ENCODE measurements at places on chromosomes 3 and 15. TPM values are rescaled to one million over a fixed set of nuclear protein-coding genes. Genes with fewer than 3 reads are reported as not detected.
A peak's percentile ranks its signal among the peaks of the same experiment; 100 is the strongest.

SEMA3G gene
- 0.28 TPM for total RNA-seq

AGTR1 gene
- not detected for total RNA-seq

DNA sequence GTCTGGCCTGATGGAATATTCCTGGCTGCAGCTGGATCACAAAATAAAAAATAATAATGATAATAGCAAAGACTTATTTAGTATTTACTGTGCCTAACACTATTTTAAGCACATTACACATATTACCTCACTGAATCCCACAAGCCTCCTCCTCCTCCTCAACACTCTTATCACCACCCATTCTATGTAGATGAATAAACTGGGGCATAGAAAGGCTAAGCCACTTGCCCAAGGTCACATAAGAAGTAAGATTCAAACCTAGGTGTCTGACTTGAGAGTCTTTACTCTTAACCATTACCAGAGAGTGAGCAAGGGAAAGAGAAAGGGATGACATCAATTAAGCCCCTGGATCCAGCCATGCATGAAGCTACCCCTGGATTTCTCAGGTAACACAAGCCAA, 493.1 kb downstream of the SHQ1 start:
- H3K36me3 ChIP-seq, result no peaks in the 10 kb centered on the region
- peaks cover 2% of the 10 kb centered on the region for H3K4me1 ChIP-seq
- DNase-seq, result no peak

GRCh38 chr3:79247725-79248043, 520.1 kb downstream of the ROBO1 start:
- H3K4me3 ChIP-seq, result no peak overlapping the region
- no peaks in the 10 kb centered on the region for H3K4me1 ChIP-seq
- no peaks in the 10 kb centered on the region for H3K36me3 ChIP-seq
- H3K27ac ChIP-seq, result no peak overlapping the region
- H3K27me3 ChIP-seq, result no peaks in the 10 kb centered on the region

GRCh38 chr3:42914771-42915515, 9.0 kb downstream of the ZNF662 start:
- H3K4me1 ChIP-seq, result no peaks in the 10 kb centered on the region
- no peak for DNase-seq
- H3K36me3 ChIP-seq, result peaks cover 12% of the 10 kb centered on the region
- H3K27ac ChIP-seq, result no peak overlapping the region

KIF7 gene
- total RNA-seq, result 0.55 TPM

- peak overlapping the region; percentile 32 for H3K4me3 ChIP-seq
- H3K4me1 ChIP-seq, result peaks cover 83% of the 10 kb centered on the region
- H3K36me3 ChIP-seq, result peaks cover 37% of the 10 kb centered on the region
- DNase-seq, result peak; percentile 96
Measured at GRCh38 chr15:92917598-92918407, 17.7 kb downstream of the CHD2 start.

GRCh38 chr3:112640276-112640929, 540 bp downstream of the CCDC80 start:
- H3K4me1 ChIP-seq, result peaks cover 32% of the 10 kb centered on the region
- H3K27ac ChIP-seq, result no peak overlapping the region
- no peak overlapping the region for H3K4me3 ChIP-seq

- no peak overlapping the region for H3K4me3 ChIP-seq
- H3K27me3 ChIP-seq, result no peaks in the 10 kb centered on the region
- no peaks in the 10 kb centered on the region for H3K36me3 ChIP-seq
- peaks cover 17% of the 10 kb centered on the region for H3K4me1 ChIP-seq
Measured at GRCh38 chr15:99736702-99737101, 3.5 kb upstream of the LYSMD4 start.

CASR gene
- total RNA-seq, result not detected

DNA sequence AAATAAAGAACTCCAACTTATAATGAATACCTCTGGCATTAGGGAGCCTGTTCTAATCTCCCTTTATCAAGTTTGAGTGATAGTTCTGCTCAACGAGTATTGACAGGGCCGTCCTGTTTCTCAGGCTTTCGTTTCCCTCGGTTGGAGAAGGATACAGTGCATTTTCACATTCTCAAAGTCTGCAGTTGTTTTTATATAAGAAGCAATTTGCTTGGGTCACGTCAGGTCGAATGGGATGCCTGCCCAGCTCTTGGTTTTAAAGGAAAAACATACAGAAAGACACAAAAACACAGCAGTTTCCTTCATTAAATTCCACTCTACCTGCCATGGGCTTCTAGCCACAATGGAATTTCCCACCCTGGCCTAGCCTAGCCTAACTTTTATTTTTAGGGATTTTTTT, 366.3 kb downstream of the TIGIT start:
- DNase-seq, result no peak
- H3K4me1 ChIP-seq, result no peaks in the 10 kb centered on the region
- H3K27me3 ChIP-seq, result no peaks in the 10 kb centered on the region
- no peak overlapping the region for H3K27ac ChIP-seq

- H3K27ac ChIP-seq, result no peak overlapping the region
- H3K27me3 ChIP-seq, result peaks cover 2% of the 10 kb centered on the region
- no peak for DNase-seq
Measured at GRCh38 chr3:57958642-57959422, 49.4 kb upstream of the FLNB start.

- H3K27me3 ChIP-seq, result no peaks in the 10 kb centered on the region
- H3K27ac ChIP-seq, result no peak overlapping the region
- H3K4me1 ChIP-seq, result peaks cover 6% of the 10 kb centered on the region
- DNase-seq, result no peak
Measured at GRCh38 chr3:71152892-71153265, 430.6 kb downstream of the FOXP1 start.

DNA sequence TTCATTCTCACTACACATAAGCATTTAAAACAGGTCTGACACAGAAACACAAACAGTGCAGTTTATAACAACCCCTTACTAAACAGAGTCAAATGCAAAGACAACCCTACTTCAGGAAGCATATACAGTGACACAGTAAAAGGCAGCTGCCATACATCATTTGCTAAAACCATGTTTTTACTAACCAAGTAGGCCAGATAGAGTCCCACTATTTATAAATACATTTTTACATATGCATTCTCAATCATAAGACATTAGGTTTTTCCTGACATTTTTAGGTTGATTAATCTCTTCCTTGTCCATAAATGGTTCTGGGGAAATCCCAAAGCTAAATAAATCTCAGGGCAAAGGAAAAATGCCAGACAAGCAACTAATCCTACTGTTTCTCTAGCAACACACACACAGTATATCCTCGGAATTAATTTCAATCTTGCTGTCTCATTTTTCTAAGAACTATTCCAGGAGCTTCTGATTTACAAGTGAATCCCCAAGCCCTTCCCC, 39.0 kb downstream of the CHAC1 start:
- H3K4me3 ChIP-seq, result no peak overlapping the region
- H3K36me3 ChIP-seq, result peaks cover 45% of the 10 kb centered on the region
- H3K27ac ChIP-seq, result no peak overlapping the region
- no peak for DNase-seq
- H3K4me1 ChIP-seq, result peaks cover 3% of the 10 kb centered on the region
- H3K27me3 ChIP-seq, result no peaks in the 10 kb centered on the region

DNA sequence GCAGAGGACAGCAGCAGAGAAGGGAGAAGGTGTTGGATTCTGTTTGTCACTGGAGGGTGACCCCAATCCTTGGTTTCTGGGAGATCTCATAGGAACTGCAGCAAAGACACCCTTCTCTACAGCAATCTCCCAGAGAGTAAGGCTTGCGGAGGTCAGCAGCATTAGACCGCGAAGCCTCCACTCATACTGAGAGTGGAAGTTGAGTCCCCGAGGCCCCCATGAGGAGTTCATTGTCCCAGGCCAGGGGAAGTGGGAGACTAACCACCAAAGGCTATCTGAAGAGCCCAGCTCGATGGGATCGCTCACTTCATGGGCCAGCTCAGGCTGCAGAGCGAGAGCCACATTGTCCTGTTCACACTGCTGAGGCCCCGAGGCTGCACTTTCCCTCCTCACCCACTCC, 44.6 kb downstream of the GLDN start:
- peaks cover 2% of the 10 kb centered on the region for H3K4me1 ChIP-seq
- H3K27ac ChIP-seq, result no peak overlapping the region
- H3K27me3 ChIP-seq, result peaks cover 22% of the 10 kb centered on the region
- no peak overlapping the region for H3K4me3 ChIP-seq
- H3K36me3 ChIP-seq, result no peaks in the 10 kb centered on the region

GRCh38 chr3:87478716-87479115, 202.3 kb upstream of the POU1F1 start:
- no peaks in the 10 kb centered on the region for H3K4me1 ChIP-seq
- no peaks in the 10 kb centered on the region for H3K36me3 ChIP-seq
- H3K27me3 ChIP-seq, result no peaks in the 10 kb centered on the region
- no peak for DNase-seq
- no peak overlapping the region for H3K4me3 ChIP-seq

GRCh38 chr15:38316311-38316710, 63.7 kb downstream of the SPRED1 start:
- no peak overlapping the region for H3K27ac ChIP-seq
- H3K27me3 ChIP-seq, result peaks cover 53% of the 10 kb centered on the region
- no peaks in the 10 kb centered on the region for H3K4me1 ChIP-seq
- H3K36me3 ChIP-seq, result no peaks in the 10 kb centered on the region

DNA sequence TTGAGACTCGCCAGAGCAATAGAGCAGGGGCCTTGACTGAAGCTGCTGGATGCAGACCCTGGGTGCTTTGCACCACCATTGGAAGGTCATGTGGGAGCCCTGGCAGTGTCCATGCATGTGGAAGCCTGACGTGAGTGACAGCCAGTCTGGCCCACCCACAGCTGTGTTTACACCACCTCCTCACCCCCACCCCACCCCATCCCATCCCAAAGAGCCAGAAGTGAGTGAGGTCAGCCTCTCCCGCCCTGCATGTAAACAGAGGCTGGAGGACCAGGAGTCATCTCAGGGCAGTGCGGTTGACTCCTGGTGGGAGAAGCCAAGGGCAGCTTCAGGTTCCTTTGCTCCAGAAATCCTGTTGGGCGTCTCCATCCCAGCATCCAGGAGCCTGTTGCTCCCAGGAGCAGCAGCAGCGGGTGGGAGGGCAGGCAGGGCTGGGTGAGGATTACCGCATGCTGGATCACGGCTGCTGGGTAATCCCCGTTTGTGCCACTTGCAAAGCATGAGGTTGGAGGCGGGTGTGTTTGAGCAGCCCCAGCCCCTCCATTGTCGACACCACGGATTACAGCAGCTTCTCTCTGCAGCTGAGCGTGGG, 44.6 kb downstream of the CORO2B start:
- H3K4me1 ChIP-seq, result no peaks in the 10 kb centered on the region
- no peak for DNase-seq
- H3K36me3 ChIP-seq, result no peaks in the 10 kb centered on the region
- H3K27me3 ChIP-seq, result peaks cover 28% of the 10 kb centered on the region
- H3K27ac ChIP-seq, result no peak overlapping the region

DNA sequence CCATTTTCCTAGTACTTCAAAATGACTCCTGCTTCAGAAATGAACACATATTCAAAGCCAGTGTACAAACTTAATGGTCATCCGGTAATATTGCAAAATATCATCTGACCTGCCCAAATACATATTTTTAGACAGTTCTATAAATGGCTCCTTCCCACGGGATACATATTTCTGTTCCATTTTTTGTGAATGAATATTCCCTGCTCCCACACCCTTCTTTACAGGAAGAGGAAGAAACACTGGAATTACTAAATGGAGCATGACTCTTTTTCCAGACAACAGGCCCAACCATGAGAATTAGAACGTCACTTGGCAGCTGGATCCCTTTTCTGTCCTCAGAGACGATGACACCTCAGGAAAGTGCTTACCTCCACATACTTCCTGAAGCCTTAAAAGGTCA, 38.0 kb upstream of the CBLB start:
- peaks cover 12% of the 10 kb centered on the region for H3K36me3 ChIP-seq
- no peak overlapping the region for H3K27ac ChIP-seq
- no peaks in the 10 kb centered on the region for H3K27me3 ChIP-seq
- DNase-seq, result no peak

DNA sequence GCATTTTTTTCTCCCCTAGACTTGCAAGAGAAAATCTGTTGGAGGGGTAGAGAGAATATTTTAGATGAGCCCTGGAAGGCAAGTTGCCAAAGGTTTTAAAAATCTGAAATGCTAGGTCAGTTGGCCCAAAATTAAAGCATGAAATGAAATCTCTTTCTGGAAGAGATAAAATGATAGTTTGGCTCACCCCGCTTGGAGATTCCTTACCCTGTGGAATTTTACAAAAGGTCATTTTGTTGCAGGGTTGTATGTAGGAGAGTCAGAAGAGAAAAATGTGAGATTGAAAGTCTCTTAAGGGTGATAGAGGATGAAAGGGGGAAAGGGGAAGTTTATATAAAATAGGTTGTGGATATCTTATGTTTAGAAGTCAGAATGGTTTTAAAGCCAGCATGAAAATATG, 277.8 kb downstream of the CD47 start:
- DNase-seq, result no peak
- peaks cover 10% of the 10 kb centered on the region for H3K36me3 ChIP-seq
- H3K4me1 ChIP-seq, result peaks cover 13% of the 10 kb centered on the region
- H3K4me3 ChIP-seq, result no peak overlapping the region

- no peak for DNase-seq
- no peaks in the 10 kb centered on the region for H3K4me1 ChIP-seq
- no peaks in the 10 kb centered on the region for H3K36me3 ChIP-seq
- no peaks in the 10 kb centered on the region for H3K27me3 ChIP-seq
Measured at GRCh38 chr15:53133255-53133850, 343.2 kb upstream of the ONECUT1 start.

ZNF662 gene
- total RNA-seq, result 0.47 TPM

PLSCR5 gene
- total RNA-seq, result not detected

DNA sequence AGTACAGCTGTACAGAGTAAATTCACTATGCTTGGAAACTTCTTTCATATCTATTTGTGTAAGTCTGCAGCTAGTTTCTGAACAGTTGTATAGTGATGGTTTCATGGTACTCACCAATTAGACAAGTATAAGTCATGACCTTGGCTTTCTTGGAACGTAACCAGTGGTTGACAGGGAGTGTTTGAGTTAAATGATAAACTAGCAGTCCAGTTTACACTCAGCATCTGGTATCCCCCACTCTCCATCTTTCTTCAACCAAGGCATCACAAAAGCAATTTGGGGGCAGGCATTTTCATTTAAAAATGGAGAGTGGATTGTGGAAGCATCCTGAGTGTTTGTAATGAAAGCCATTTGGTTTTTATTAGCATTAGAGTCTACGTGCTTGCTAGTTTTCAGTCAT, 26.0 kb downstream of the MME start:
- no peak for DNase-seq
- no peaks in the 10 kb centered on the region for H3K4me1 ChIP-seq
- no peak overlapping the region for H3K4me3 ChIP-seq
- no peak overlapping the region for H3K27ac ChIP-seq

TMC3 gene
- not detected for total RNA-seq

GRCh38 chr15:78873793-78874765, 1.4 kb downstream of the MORF4L1 start:
- peak overlapping the region; percentile 99 for H3K27ac ChIP-seq
- no peaks in the 10 kb centered on the region for H3K27me3 ChIP-seq
- H3K4me3 ChIP-seq, result peak overlapping the region; percentile 91
- H3K4me1 ChIP-seq, result peaks cover 51% of the 10 kb centered on the region

DNA sequence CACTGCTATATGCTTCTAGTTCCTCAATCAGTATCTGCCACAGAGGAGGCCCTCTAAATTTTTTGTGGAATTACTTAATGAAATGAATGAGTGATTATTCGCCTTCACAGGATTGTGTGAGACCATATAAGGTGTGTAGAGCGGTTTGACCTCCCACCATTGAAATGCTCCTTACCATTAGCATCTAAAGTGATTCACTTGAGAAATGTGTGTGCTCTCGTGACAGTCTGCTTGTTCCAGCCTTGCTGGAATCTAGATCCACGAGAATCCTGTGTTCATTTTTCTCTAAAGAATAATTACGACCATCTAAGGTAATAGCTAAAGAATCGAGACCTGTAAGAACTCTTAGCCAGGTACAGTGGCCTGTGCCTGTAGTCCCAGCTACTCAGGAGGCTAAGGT, 126.9 kb downstream of the FNDC3B start:
- no peak overlapping the region for H3K27ac ChIP-seq
- DNase-seq, result no peak
- peaks cover 2% of the 10 kb centered on the region for H3K36me3 ChIP-seq
- H3K4me3 ChIP-seq, result no peak overlapping the region
- H3K27me3 ChIP-seq, result no peaks in the 10 kb centered on the region

ACP3 gene
- not detected for total RNA-seq
